H54 (cell line): ENCODE measurements at places on chromosomes 2 and 18.

- no peak for DNase-seq
These were observed 100.1 kb upstream of the GRB14 start for GRCh38 chr2:164721430-164721829.

GRCh38 chr2:235685024-235685721 is 191.3 kb downstream of the AGAP1 start:
- no peak for DNase-seq

DNA sequence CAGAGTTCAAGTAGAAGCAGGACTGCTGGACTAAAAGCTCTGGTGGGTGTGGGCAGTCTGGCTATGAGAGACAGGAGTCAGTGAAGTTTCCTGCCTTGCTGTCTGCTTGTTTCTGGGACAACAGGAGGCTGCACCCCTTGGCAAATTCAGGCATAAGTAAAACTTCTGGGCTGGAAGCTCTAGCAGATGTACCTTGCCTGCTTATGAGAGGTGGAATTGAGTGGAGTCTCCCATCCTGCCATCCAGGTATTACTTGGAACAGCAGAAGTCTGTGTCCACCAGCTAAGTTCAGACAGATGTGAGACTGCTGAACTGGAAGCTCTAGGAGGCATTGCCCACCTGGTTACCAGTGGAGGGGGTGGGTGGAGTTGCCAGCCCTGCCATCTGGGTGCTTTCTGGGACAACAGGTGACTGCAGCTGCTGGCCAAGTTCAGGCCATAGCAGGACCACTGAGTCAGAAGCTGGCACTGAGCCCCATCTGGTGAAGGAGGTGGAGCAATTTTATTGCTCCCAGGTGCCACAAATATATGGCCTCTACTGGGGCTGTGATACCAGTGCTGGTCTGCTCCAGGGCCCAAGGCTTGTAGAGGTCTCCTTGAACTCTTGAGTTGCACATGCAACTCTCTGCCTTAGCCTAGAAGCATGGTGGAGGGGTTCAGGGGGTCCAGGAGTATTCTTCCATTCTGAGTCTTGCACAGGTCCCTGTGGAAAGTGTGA is 199.4 kb upstream of the FN1 start:
- no peak for DNase-seq

- DNase-seq, result no peak
These were observed 26.7 kb upstream of the ALLC start for GRCh38 chr2:3631161-3631850.
